ENCODE measurements at places on chromosomes 16 and 17. TPM values are rescaled to one million over a fixed set of nuclear protein-coding genes. Genes with fewer than 3 reads are reported as not detected.
A peak's percentile ranks its signal among the peaks of the same experiment; 100 is the strongest.

DNA sequence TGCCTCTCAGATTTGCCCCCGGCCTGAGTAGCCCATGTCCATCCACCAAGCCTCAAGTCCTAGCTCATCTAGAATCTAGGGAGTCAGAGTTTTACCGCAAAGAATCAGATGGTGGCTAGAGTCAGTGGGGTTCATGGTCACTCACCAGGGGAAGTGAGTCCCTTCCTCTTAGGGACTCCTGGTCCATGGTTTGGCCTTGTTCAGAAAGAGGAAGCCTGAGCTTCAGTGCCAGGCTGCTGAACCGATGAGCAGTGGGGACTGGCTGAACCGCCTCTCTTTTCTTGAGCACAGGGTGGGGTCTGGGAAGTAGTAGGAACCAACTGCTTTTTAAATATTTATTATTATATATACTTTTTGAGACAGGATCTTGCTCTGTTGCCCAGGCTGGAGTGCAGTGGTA lies 160.3 kb downstream of the NTN1 start:
- DNase-seq: no peak

DNA sequence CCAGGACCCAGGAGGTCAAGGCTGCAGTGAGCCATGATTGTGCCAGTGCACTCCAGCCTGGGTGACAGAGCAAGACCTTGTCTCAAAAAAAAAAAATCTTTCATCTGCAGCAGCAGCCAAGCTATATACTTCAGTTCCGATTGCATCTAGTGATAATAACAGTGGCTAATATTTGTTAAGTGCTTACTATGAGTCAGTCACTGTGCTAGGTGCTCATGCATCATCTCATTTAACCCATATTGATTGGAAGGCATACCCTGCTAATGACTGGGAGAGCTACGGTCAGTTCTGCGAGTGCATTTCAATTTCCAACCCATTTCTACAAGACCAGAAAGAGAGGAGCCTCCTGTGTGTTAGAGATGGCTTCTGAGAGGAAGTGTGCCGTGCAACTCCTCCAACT lies 7.7 kb upstream of the TUBG2 start:
- DNase-seq: no peak

DNA sequence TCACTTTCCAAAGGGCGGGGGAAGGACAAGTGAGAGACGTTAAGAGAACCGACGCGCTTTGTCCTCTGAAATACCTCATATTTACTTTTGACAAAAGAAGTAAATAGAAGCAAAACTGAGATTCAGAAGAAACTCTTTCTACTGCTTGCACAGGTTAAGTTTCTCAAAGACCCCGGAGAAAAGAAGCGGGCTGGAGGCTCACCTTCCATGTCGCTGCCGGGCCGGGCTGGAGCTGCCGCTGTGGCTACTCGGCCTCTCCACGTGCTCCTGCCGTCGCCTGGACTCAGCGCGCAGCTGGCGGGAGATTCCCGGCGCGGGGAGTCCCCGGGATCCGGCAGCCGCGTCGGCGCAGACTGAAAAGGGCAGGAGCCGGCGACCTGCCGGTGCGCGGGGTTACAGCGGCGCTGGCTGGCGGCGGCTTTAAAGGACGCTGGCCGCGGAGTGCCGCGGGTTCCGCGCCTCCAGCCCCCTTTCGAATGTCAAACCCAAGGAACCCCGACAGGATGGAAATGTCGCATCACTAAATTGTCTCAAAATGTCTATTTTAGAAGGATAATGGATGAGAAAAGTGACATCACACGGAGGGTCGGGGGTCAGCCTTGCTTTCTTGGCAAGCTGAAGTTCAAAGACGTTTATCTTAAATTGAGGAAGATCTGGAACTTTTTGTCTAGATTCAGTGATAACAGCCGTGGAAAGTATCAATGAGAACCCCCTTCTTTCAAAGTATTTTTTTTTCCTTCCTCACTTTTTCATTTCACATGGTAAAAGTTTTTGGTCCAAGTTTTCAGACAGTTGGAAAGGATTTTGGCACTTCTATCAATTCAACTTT lies at the start of gene IKZF3:
Gene IKZF3, minus strand, starts transcription at position 395 of the 829 bp plus-strand sequence. Its CDS starts 186 bp downstream, at position 209.
- DNase-seq: peak; percentile 8

The ELP5 gene
- total RNA-seq: 58.2 TPM

The VTN gene
- total RNA-seq: 0.40 TPM

Measured in LHCN-M2 (cell line).